Neural crest cell (in vitro differentiated cells): ENCODE measurements at places on chromosomes 1 and 21. TPM values are rescaled to one million over a fixed set of nuclear protein-coding genes. Genes with fewer than 3 reads are reported as not detected.

DNA sequence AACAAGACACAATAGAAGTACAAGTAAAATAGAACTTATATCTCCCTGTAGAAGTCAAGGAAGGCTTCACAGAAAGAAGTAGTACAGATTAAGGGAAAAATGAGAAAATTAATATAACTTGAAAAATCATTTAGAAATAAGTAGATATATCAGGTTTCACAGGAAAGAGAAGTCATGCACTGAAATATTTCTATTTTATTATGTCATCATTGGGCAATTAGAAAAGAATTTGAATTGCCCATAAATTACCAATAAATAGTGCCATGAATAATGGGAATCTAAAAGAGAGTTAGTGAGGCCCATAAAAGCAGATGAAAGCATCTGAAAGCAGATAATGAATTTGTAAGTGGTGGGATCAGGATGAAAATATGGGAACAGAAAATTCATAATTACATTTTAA, 1597.8 kb downstream of the PLA2G4A start:
- H3K36me3 ChIP-seq = no peaks in the 10 kb centered on the region
- no peak overlapping the region for H3K27ac ChIP-seq
- H3K4me1 ChIP-seq = peaks cover 5% of the 10 kb centered on the region

DNA sequence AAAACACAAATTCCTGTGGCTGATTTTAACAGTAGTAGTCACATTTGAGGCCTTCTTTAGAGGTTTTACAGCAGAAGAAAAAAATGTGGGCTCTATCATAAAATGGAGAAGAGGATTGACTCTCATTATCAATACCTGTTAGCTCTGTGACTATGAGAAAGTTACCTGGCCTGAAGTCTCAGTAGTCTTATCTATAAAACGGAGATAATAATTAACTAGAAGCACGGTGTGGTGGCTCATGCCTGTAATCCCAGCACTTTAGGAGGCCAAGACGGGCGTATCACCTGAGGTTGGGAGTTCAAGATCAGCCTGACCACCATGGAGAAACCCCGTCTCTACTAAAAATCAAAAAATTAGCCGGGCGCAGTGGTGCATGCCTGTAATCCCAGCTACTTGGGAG, 90.4 kb upstream of the PLPPR4 start:
- DNase-seq = no peak
- H3K4me1 ChIP-seq = no peaks in the 10 kb centered on the region
- H3K36me3 ChIP-seq = no peaks in the 10 kb centered on the region
- H3K4me3 ChIP-seq = no peak overlapping the region

GRCh38 chr1:213176341-213176740, 125.3 kb downstream of the RPS6KC1 start:
- DNase-seq = no peak
- H3K27me3 ChIP-seq = no peaks in the 10 kb centered on the region
- no peak overlapping the region for H3K27ac ChIP-seq
- no peak overlapping the region for H3K4me3 ChIP-seq

NBL1 gene
- total RNA-seq = 7.0 and 7.8 TPM in 2 replicates

S100A16 gene
- 5.3 and 7.1 TPM in 2 replicates for total RNA-seq
